ENCODE measurements at places on chromosomes 4 and X.
A peak's percentile ranks its signal among the peaks of the same experiment; 100 is the strongest.

DNA sequence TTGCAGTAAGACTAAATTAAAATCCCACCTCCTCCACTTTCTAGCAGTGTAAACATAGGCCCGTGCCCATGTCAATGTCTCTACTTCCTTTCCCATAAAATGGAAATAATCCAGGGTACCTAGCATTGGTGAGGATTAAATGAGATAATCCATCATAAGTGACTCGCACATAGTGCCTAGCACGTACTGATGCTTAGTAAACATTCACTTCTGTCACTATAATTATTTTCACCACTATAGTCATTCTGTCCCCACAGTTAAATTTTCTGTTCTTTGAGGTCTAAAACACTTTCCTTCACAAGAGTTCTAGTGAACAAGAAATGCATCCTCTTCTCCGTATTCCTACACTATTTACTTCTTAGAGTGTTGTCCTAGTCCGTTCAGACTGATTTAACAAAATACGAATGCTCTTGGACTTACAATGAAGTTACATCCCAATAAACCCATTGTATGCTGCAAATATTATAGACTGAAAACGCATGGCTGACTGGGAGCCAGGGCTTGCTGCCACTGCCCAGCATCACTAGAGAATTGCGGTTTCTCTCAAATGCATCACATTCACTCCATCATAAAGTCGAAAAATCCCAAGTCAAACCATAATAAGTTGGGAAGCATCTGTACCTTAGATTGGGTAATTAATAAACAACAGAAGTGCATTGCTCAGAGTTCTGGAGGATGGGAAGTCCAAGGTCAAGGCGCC is 10.6 kb downstream of the ARAP2 start:
- DNase-seq, result no peak

DNA sequence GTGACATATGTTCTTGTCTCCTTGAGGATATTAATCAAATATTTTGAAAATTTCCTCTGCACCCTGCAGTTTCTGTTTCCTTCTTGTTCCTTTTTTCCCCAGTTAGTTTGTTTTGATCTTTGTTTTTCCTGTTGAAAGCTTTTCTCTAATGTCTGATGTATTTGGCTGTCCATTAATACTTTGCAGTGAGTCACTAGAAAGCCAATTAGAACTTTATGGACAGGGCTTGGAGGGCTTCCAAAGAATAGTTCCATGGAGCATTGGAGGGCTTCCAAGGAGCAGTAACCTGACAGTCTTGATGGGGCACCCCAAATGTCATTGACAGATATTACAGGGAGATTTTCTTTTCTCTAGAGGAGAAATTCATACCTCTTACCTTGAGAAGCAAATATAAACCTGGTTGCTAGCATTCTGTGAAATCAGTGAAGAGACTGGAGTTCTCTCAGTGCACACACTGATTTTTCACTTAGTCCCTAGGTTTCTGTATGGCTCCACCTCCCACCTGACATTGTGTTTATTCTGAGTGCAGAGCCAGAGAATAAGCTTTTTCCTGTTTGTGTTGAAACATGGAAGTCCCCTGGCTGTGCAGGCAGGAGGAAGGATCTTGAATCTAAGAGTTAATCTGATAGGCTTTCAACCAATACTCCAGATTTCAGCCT is 26.5 kb downstream of the SPARCL1 start:
- no peak for DNase-seq

- no peak for DNase-seq
These were observed 3.2 kb upstream of the TLR10 start for GRCh38 chr4:38785901-38786402.

DNA sequence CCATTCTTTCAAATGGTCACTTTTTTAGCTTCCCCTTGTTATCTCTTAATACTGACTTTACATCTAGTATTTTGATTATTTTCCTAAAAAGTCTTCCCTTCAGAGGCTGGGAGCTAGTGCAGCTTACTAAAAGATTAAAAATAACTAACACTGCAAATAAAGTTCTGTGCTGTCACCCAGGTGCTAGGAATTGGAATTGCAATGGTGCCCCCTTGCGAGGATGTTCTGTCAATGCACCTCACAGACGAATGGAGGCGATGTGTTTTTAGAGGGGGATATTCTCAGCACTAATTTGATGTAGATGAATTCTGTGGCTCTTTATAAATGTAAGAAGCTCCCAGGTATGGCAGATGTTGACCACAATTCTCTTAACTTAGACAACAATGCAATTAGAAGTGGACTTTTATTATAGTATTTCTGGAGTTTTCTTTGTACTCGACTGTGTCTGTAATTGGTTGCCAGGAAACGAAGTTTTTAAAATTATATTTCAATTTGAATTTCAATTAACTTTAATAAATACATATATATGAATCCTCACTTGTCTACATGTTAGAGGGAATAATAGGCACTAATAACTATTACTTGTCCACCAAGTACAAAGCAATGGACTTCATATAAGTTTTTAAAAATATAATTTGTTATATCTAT is 22.0 kb upstream of the SMIM31 start:
- DNase-seq, result peak; percentile 14

DNA sequence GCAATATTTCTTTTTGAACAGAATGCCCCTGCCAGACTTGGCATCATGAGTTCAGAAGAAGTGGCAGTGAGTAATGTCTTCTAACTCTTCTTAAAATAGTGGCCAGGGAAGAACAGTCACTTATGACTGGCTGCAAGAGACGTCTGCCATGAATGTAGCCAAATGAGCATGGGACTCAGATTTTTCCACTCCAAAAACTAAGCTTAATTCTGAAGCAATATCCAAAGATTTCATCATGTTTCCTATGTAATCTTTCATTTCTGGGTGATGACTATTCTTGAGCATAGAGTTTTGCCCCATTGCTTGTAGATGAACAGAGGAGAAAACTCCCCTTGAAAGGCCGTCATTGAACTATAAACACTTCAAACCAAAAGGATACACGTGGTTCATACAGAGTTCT is 11.8 kb downstream of the AMBN start:
- no peak for DNase-seq

DNA sequence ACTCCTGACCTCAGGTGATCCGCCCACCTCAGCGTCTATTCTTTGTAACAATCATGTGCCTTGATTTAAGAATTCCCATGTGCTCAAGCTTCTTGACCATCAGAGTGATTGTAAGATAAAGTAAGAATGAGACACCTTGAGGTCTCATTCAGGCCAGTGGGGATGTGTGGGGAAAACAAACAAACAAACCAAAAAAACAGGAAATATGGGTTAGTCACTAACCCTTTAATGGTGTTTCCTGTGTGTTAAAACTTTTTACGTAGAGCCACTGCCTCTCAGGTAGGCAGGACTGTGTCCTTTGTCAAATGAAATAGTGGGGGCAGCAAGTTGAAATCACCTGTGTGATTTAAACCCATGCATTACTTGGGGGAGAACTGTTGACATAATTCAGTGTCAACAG is 91.5 kb upstream of the DHRSX start:
- DNase-seq, result no peak

DNA sequence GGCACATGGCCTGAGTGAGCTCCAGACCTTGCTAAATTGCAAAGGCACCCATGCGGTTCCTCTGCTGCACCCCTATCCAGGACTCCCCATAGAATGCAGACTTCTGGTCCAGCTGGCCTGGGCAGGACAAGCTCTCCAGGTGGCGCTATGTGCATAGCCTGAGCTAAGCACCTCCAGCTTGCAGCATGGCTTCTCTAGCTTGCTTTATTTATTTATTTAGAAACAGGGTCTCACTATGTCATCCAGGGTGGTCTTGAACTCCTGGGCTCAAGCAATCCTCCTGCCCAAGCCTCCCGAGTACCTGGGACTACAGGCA is 5.5 kb upstream of the WFS1 start:
- peak; percentile 27 for DNase-seq

DNA sequence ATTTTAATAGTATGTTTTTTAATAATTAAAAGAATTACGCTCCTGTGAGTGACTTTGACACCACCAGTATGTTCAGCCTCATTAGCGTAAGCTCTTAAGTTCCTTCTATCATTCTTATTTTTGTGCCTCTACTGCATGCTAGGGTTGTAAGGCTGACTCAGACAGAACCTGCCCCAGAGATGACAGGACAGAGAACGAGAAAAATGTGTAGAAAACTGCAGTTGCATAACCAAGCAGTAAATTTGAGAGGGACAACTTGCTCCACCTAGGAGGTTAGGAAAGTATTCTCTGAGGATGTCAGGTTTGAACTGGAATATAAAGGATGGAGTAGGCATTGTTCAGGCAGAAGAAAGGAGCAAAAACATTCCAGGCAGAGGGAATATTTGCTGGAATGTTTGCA is 98.7 kb downstream of the NFKB1 start:
- DNase-seq, result no peak

Measured in NCI-H1694 treated with DMSO at 0.1 percent for 48 hours (cell line).